ENCODE measurements at places on chromosomes 4 and X.

GRCh38 chr4:5750946-5751665 is 40.1 kb downstream of the EVC start:
- no peak for ATAC-seq

DNA sequence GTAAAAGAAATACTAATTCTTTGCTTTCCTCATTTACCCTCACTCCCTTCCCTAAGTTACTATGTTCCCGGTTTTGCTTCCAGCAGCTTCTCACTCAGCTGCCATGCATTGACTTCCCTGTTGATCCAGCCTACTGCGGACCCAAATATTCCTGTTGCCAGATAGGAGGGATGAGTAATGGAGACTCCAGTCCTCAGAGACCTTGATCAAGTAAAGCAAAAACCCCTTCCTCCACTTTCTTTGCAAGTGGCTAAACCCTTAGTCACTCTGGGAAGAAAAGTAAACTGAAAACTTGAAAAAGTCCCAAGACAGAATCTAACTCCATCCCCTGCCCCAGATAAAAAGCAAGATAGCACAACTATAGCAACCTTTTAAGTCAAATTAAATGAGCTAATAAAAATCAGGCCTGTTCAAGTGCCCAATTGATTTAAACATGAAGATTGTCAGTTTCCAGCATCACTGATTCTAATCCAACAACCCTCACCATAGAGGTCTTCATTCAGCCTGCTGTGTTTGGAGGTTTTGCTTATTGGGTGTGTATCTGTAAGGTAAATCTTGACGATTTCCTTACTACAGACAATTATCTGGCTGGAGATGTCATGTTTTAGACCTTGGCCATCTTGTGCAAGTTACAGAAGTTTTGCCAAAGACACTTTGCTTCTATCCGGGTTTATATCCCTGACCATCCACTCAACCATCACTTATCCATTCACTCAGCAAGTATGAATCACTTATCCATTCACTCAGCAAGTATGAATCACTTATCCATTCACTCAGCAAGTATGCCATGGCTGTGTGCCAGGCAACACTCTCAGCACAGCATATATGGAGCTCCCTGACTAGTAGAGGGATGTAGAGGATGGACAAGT is 17.6 kb downstream of the FGFBP1 start:
- no peak for ATAC-seq

GRCh38 chr4:153486281-153487151 is 20.4 kb downstream of the TMEM131L start:
- ATAC-seq: no peak

DNA sequence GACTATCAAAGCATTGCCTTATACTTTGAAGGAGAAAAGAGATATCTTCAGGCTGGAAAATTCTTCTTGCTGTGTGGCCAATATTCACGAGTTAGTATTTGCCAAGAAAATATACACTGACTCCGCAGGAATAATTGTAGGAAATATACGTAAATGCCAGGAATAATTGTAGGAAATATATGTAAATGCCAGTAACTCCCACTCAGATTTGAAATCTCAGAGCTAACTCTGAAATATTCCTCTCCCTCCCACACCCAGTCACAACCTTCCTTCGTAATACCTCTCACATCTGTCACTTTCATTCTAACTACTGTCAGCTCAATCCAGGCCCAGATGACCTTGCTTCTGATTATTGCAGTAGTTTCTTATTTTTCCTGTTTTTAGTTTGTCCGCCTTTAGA is 73.5 kb downstream of the WDR19 start:
- ATAC-seq: no peak

- no peak for ATAC-seq
These were observed 416.5 kb upstream of the SMIM31 start for GRCh38 chr4:164337219-164337944.

DNA sequence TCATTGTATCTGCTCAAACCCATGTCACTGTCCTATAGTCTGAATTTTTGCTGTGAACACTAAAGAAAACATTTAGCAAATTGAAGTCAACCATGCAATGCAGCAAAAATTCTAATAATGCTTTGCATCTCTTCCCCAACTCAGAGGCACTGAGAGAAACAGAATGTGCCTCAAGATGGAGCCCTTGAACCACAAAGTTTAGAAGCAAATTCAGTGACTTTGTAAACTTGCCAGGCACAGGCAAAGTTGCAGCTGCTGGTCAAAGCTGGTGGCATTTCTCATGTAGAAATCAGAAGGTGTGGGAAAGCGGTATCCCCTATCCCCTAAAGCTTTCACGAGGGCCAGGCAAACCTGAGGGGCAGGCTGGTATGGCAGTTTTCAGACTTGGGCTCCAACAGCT is 121.7 kb upstream of the DIPK2B start:
- no peak for ATAC-seq

DNA sequence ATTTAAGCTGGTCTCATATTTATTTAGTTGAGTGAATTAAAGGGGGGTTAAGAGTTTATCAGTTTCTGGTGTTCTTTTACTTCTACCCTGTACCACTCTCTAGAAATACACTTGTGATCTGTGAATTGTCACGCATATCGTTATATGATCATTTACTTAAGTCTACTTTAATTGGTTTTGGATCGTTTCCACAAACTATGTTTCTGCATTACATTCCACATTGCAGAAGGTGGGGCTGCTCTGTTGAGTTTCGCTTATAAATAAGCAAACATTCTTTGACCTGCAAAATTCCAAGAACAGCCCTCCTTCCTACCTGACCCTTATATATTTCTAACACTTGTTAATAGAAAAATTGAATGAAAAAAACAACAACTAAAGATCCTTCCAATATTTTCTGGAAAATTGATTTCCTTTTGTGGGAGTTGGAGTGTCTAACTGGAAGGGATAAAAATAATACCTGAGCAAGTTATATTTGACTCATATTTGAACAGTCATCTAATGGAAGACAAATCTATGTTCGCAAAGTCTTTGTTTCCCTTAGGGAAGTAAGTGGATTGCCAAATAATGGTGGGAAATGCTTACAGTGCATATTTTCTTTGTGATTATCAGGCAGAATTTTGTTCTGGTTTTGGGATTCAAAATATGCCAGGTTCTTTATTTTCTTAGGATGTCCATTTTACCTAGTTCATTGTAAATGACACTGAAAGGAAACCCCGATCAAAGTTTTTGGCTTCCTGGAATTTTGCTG is 152.7 kb downstream of the RELL1 start:
- no peak for ATAC-seq

- ATAC-seq: no peak
These were observed 50.5 kb downstream of the OCRL start for GRCh38 chrX:129590596-129590995.

- no peak for ATAC-seq
These were observed 1.8 kb downstream of the KDM5C start for GRCh38 chrX:53223068-53223693.

GRCh38 chr4:110071466-110071865 is 126.9 kb downstream of the ELOVL6 start:
- no peak for ATAC-seq

DNA sequence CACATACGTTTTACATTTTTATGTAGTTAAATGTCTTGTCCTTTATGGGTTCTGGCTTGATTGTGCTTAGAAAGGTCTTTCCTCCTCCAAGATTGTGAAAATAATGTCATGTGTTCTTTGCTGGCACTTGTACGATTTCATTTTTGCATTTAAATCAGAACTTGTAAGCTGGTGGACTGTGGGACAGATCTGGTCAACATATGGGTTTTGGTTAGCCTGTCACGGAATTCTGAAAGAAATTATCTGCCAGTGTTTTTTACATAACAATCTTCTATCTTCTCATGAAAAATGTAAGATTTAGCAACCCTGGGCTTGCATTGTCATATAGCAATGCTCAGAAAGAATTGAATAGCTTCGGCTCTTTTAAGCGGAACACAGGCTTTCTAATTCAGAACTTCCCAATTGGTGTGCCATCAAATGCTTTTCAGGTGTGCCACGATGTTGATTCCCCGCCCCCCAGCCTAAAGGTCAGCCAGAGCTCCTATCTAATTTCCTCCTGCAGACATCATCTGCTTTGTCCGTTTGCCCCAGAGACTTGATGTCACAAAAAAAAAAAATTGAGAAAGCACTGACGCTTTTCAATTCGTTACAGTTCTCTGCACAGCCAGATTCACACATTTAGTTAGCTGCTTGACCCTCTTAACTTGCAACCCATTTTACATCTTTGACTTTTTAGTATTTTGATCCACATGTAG is 16.2 kb downstream of the AFF1 start:
- no peak for ATAC-seq

DNA sequence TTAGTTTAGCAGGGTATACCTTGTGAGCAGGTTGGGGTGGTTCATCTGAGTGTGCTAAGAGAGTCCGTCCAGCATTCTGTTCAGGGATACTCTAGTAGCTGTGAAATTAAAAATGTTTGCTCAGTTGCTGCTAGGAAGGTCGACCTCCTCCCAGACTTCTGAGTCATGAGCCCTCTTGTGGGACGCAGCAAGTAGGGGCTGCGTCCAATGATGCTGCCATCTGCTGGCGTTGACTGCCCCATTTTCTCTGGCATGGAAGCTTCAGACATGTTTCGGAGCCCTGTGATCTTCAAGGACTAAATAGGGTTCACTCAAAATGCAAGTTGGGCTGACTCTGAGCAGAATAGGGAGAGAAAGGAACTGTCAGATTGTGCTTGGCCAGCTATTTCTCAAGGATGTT is 201.0 kb upstream of the ARSJ start:
- peak; percentile 51 for ATAC-seq

GRCh38 chrX:12400218-12400617 is 261.9 kb downstream of the FRMPD4 start:
- no peak for ATAC-seq

DNA sequence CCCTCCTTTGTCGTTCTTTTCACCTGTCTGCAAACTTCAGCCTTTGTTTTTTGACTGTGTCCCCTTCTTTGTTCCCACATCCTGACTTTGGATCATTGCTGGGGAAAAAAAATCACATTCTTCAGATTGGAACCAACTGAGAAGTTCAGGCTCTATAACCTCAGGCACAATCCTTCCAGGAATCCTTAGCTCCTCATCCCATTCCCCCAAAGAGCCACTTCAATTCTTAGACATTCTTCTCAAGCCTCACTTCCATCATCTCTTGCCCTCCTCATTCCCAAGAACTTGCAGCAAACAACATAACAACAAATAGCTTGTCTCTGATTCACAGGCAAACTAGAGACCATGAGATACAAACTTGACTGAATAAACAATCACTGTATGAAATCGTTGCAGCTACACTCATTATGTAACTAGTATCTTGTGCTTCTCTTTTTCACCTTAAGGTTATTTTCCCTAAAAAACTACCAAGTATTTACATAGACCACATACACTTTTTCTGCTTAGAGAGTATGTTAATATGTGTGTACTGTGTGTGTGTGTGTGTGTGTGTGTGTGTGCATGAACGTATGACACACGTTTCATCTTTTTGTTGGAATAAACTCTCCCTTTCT is 26.4 kb upstream of the PGM2 start:
- no peak for ATAC-seq

DNA sequence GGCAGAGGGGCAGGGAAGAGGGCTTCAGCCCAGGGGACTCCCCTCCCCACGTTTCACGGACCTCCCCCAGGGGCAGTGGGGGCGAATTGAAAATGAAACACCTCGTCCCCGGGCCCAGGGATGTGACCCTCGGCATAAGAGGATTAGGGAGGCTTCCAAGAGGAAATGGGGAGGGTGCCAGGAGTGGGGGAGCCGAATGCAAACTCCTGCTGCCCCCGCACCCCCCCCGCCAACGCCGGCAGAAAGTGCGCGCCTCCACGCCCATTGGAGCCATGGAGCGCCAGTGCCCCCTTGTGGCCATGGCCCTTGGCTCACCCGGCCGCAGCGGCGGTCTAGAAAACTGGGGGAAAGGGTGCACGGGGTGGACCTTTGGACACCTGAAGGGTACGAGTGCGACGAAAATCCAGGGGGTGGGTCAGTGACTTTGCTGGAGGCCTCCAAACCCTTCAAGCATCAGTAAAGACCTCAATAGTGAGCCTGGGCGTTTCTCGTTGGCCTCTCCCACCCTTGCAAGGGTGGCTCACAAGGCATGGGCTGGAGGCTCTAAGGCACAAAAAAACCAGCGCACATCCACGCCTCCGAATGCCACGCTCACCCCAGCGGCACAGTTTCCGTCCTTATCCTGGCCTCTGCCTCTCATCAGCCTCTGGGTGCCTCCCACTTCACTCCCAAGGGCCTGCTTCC is 120.8 kb upstream of the PJA1 start:
- peak; percentile 53 for ATAC-seq

GRCh38 chrX:10047631-10048030 is 80.5 kb downstream of the CLDN34 start:
- ATAC-seq: no peak
